ENCODE measurements at places on chromosomes 5 and 9. TPM values are rescaled to one million over a fixed set of nuclear protein-coding genes. Genes with fewer than 3 reads are reported as not detected.
A peak's percentile ranks its signal among the peaks of the same experiment; 100 is the strongest.

GRCh38 chr5:133730866-133731265 is 118.5 kb upstream of the FSTL4 start:
- DNase-seq: no peak

DNA sequence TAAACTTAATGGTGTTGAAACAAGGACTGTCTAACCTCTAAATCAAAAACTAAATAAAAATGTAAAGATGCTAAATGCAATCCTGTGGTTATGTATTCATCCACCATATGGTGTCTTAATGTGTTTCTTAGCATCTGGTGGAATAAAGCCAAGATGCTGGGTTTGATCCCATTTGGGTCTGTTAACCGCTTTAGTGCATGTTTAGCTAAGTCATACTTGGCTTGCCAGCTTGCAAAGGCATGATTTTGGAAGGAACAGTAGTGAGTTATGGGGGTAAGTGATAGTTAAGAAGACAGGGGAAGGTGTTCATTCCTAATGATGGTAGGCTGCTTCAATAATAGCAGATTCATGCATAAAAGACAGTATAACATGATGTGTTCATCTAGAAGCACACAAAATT is 139.0 kb upstream of the SLC27A6 start:
- DNase-seq: peak; percentile 3

GRCh38 chr9:120974921-120975320 is 48.3 kb upstream of the TRAF1 start:
- no peak for DNase-seq

DNA sequence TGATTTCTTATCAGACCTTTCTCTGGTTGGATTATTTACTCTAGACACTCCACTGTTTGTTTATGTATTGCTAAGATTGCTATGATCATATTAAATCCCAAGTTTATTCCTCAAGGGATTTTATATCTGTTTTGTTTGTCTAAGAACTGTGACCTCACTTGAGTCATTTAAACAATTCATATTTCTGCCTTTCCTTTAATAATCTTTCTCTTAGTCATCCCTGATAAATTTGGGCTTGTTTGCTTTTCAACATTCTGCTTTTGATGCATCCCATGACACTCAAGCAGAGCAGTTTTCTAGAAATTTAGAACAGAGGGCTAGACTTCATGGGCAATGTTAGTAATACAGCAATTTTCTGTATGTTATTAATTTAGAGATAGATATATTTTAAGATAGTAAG is 231.6 kb upstream of the TNC start:
- peak; percentile 65 for DNase-seq

DNA sequence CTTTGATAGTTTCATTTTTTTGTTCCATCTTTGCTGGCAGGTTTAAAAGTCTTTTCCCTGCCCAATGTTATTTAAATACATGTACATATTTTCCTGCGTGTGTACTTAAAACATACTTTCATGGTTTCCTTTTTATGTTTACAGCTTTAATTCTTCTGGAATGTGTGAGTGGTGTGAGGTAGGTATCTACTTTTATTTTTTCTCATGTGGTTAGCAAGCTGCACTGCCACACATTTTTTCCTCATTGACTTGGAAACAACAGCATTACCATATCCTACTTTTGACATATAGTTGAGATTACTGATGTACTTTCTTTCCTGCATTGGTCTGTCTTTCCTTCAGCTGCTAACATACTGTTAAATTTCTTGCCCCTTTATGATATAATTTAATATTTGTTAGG is 51.4 kb upstream of the COL15A1 start:
- no peak for DNase-seq

GRCh38 chr5:29897916-29898315 is 1295.6 kb upstream of the CDH6 start:
- no peak for DNase-seq

GRCh38 chr9:135802876-135803419 is 101.0 kb downstream of the KCNT1 start:
- DNase-seq: no peak

EIF4E1B gene
- not detected for total RNA-seq

CD72 gene
- total RNA-seq: 1.4 TPM

Data from LHCN-M2 (cell line).